GM10248 (cell line): ENCODE measurements at places on chromosomes 1 and 21.

- DNase-seq: no peak
These were observed 46.1 kb downstream of the SLC44A3 start for GRCh38 chr1:94866164-94866807.

- no peak for DNase-seq
These were observed 50.2 kb downstream of the B3GALNT2 start for GRCh38 chr1:235454021-235454420.

- DNase-seq: no peak
These were observed 3.7 kb downstream of the CEP350 start for GRCh38 chr1:179958359-179958758.

DNA sequence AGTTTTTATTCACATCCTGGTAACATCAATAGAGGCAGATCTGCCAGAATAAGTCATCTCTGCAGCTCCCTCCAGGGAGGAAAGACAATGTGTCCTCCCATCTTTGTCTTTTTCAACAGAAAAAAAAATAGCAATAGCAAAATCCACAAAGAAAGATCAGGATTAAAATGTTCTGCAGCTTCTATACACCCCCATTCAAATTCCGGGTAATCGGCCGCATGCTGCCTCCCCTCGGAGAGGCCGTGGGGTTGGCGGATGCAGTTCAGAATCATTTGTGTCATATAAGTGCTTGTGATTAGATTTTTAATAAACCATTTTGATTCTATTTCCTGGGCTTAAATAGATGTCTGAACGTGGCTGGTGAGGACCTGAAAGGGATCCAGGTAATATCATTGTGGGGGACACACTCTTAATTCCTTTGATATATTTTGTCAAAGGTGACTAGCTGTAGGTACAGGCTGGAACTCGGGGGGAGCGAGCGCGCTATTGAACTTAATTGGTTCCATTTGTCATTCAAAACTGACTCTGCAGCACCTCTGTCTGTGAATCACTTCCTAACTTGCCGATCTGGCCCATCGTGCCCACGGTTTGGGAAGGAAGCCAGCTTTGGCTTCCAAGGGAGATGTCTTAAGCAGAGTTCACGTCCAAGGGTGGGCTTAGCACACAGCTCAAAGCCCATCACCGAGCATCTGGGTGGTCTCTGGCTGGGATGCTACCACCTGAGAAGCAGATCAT lies 85.6 kb upstream of the ARHGEF16 start:
- no peak for DNase-seq

DNA sequence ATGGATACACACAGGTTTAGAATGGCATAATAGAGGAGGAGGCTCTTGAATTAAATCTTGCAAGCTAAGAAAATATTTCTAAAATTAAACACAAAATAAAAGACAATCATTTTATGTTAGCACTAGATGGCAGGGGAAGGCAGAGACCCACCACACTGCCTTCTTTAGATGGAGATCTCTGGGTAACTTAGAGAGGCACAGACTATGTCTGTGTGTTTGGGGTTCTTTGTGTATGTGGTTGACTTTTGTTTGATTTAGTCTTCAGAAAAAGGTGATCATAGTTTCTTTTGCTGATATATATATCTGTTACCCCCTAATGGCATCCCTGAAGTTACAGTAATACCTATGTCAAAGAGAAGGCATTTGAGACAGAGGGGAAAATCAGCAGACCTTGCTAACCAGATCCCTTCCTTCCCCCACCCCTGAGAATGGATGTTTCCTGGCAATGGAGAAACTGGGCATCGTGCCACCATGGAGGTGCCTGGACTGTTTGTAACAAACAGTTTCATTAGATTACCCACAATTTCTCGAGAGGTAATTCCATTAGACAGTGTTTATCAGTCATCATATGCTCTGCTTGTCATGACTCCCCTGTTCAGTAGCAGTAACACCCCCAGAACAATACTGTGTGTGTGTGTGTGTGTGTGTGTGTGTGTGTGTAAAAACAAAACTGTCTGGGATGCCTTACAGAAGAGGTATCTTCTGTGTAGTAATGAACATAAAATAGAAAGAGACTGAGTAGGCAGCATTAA lies 228.3 kb upstream of the DEPDC1 start:
- no peak for DNase-seq

DNA sequence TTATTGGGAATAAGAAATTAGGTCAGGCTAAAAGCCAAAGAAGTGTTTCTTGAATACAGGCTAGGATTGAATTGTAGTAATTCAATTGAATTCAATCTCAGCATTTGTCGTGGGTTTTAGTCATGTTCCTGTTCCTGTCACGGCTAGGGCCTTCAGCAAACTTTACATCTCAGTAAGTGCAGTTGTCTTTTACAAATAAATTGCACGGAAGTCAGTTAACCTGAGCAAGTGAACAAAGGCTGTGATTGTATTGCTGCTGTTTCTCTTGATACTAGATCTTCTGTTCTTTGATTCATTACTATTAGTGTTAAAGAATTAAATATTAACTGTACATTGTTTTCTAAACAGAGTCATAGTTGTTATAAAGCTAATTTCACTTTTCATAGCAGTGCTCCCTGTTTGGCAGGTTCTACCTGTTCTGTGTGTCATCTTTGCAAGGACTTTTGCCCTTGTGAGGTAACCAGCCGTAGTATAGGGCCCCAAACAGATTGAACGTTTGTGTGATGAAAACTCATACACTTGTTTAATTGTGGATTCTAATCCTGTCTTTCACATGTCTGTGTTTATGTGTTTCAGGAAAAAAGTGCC lies 164.4 kb downstream of the EDEM3 start:
- DNase-seq: no peak
